ENCODE measurements at places on chromosomes 7 and 10.

DNA sequence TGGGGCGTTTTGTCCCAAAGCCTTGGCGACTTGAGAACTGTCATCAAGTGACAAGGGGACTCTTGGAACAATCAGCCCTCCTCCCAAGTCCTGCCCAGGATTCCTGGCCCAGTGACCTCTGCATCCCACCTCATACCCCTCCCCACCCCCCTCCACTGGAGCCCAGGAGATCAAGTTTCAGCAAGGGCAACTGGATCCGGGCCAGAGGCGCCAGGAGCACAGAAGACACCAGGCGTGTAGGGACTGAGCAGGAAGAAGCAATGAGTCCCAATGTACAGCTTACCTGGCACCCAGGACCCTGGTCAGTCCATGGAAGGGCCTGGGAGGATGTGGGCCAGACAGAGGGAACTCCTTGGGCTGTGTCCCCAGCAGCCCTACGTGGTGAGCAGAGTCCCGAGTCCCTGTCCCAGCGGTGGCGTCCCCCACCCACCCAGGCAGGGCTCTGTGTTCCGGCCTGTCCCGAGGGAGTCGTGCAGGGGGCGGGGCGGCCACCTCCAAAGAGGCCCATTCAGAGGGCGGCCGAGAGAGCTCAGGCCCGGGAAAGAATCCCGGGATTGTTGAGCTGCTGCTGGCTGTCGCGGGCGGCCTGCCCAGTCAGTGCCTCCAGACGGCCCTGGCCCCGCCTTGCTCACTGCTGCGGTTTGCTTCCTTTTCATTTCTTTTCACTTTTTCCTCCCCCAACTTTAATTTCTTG is 254.1 kb downstream of the TNS3 start:
- DNase-seq, result no peak

DNA sequence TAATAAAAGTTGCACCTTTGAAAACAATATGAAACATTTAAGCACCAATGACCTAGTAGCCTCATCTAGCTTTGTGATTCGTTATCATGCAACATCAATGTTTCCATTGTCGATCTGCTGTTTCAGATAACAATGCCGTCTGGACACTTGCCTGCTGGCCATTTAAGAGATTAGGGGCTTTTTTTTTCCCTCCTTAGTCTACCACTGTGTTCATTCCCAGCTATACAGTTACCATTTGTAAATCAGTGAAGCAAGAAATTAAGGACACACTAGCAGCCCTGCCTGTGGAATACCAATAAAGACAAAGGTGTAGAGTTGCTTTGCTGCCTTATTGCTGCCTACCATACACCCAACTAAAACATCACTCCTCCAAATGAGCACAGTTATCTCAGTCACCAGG is 37.6 kb upstream of the MYO3A start:
- DNase-seq, result no peak

- no peak for DNase-seq
Observed at GRCh38 chr7:143390104-143390772, 9.1 kb downstream of the ZYX start.

- DNase-seq, result no peak
Observed at GRCh38 chr10:2202401-2202800, 465.1 kb upstream of the ADARB2 start.

- no peak for DNase-seq
Observed at GRCh38 chr7:145624618-145625017, 492.0 kb upstream of the CNTNAP2 start.

DNA sequence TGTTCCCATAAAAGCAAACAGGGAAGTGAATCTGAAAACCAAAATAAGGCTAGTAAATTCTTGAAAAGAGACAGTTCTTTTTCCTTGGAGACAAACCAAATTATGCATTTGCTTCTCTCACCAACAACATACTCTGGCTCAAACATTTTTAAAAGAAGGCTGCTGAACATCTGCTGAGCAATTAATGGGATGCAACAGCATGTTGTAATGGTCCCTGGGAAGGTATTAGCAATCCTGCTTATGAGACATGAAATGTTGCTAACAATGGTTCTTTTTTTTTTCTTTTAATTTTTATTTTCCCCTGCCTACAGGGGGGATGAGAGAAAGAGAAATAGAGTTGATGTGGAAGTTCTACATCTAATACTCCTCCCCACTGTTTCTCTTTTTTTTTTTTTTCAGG is 572.1 kb downstream of the SORCS1 start:
- DNase-seq, result no peak

DNA sequence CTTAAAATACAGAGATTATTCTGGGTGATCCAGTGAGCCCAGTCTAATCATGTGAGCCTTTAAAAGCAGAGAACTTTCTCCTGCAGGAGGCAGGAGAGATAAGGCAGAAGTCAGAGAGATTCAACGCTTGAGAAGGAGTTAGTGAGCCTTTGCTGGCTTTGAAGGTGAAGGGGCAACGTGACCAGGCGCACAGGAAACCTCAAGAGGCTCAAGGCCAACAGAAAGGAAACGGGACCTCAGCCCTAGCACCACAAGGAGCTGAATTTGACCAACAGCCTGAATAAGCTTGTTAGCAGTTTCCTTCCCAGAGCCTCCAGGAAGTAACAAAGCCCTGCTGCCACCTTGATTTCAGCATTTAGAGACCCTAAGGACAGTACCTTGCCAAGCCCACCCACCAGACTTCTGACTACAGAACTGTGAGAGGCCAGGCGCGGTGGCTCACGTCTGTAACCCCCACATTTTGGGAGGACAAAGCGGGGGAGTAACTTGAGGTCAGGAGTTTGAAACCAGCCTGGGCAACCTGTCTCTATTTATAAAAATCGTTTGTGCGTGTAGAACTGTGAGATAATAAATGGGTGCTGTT is 87.3 kb upstream of the KAT6B start:
- peak; percentile 94 for DNase-seq

- DNase-seq, result no peak
Observed at GRCh38 chr10:12476656-12477055, 127.3 kb downstream of the CAMK1D start.

GRCh38 chr10:127184582-127184981 is 11.8 kb downstream of the INSYN2A start:
- DNase-seq, result no peak

DNA sequence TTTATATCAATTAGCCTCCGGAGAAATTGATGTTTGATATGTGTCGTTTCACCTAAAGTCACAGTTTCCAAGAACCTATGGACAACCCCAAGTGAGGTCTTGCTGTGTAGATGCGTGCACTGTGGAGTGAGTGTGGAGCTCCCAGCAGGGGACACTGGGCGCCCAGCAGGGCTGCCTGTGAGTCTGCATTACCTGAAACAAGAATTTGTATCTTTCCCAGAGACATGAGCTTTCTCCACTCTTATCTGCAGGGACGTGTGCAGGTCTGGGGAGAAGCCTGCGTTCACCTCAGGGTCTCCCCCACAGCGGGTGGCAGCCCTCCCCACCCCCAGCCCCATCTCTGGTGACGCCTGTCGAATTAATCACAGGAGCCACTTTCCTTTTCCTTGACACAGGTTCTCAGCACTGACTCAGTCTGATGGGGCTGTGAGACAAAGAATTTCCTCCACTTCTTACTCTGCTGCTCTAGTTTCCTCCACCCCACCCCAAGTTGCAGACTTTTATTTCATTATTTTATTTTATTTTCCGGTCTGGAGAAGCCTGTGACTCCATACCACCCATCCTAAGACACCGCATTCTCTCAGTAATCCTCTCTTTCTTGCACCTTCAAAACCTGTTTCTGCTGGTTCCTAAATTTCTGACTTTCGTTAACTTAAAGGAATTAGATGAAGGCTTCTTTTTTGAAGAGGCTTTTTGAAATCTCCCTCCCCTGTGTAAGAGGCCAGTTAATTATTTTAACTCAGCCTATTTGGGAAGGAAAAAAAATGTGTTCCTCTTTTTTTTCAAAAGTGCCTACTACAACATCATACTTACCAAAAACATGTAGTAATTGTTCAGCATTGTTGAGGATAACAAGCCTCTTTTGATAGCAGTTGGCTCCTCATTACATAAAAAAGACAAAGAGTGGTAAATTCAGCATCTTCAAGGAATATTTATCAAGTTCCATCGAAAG is 17.0 kb upstream of the INSIG1 start:
- no peak for DNase-seq

GRCh38 chr10:782751-783648 is 93.5 kb upstream of the DIP2C start:
- no peak for DNase-seq

- DNase-seq, result no peak
Observed at GRCh38 chr7:94904982-94905381, 2.4 kb upstream of the PPP1R9A start.

GRCh38 chr10:24681572-24682088 is 42.1 kb downstream of the ARHGAP21 start:
- DNase-seq, result peak; percentile 11

- no peak for DNase-seq
Observed at GRCh38 chr7:44988701-44989100, 9.9 kb upstream of the MYO1G start.

GRCh38 chr10:124875596-124875995 is 66.3 kb upstream of the ZRANB1 start:
- DNase-seq, result peak; percentile 22

DNA sequence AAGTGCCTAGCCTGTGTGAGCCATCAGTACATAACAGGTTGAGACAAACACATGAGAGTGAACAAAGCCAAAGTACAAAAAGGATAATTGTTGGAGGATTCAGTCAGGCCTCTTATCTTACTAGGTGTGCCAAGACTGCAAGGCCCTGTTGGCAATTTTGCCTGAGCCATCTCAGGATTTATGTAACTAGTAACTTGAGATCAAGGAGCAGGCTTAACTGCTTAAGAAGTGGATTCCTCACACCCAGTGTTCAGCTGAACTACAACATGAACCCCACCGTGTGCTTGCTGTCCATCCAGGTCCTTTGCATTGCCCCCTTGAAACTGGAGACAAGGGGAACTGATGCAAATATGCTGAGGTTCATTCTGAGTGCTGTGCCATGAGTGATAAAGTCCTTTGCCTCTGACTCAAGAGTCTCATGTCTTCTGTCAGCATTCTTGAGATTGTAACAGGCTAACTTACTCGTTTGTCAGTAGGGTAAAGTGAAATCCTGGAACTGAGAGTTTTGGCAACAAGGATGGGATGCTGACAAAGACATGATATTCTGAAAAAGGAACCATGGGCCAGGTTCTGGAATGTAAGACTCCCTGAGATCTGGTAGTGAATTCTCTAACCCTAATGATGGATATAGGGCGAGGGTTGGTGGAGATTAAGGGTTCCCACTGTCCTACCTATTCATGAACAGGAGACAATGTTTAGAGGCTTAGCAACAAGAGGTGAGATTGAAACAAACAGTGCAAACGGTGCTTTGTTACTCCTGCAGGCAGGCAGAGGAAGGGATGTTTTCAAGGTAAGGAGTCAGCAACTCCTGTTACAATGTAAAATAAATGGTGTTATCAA is 44.1 kb upstream of the GATAD1 start:
- DNase-seq, result no peak

Measured in hematopoietic multipotent progenitor cell treated with erythropoietin and hydrocortisone succinate and interleukin-3 and kit ligand, for 4 days (in vitro differentiated cells).